Right ventricle myocardium superior (tissue), 1 donor: ENCODE measurements at places on chromosomes 13 and 19.

- no peak for DNase-seq
Observed at GRCh38 chr13:93435651-93436050, 209.0 kb downstream of the GPC6 start.

DNA sequence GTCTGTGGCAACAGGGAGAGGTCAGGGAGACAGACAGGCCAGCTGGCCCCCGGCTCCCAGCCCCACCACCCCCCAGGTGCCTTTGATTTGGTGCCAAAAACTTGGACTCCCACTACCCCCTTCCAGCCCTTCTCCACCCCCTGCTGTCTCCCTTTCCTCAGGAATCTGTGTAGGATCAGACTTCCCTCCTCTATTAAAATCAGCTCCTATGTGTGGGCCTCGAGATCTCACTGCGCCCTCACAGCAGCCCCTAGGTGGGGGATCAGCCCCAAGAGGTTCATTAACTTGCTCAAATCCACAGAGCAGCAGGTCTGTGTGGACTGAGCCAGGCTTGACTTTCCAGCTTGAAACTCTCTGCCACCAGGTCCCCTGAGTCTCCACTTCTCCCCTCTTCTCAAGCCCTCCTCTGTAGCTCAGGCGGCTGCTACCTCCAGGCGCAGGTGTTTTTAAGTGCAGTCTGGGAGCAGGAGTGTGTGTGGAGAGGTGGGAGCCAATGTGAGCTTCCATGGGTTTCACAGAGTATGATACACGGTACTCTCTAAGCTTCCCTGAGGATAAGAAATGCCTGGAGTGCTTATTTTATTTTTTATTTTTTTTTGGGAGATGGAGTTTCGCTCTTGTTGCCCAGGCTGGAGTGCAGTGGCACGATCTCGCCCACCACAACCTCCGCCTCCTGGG is 1.7 kb downstream of the GAPDHS start:
- DNase-seq, result no peak

- peak; percentile 77 for DNase-seq
Observed at GRCh38 chr19:10001899-10002298, 8.4 kb downstream of the COL5A3 start.

DNA sequence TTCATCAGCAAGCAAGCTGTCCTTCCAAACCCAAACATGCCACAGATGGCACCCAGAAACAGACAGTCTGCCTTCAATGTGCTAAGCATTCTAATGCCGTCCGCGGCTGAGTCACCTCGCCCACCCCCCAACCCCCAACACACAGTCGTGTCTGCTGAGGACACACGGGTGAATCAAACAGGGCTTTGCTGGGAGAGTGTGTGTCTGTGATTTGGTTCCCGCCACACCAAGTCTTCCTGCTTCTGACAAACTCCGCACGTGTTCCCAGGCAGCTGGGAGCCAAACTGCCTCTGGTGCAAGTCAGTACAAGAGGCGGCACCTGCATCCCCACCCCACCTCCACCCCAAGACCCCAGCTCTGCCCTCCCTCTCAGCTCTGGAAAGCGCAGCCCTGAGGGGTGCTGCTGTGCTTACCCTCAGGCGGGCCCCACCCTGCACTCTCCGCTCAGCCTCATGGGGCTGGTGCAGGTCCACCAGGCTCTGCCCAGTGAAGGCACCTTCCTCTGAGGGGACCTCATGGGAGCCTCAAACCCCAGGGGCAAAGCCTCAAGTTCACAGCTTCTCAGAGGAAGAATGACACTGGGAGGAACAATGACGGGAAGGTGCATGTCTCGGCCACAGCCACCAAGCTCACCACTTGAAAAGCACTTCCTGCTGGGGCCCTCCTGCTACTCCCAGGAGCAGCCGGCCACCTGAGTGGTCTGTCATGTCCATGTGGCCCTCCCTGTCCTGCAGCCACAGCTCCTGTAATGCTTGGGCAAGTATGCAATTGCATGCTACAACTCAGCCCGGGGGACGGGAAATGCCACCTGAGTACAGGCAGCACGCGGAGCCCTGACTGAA is 15.0 kb upstream of the SLC35E1 start:
- peak; percentile 65 for DNase-seq

DNA sequence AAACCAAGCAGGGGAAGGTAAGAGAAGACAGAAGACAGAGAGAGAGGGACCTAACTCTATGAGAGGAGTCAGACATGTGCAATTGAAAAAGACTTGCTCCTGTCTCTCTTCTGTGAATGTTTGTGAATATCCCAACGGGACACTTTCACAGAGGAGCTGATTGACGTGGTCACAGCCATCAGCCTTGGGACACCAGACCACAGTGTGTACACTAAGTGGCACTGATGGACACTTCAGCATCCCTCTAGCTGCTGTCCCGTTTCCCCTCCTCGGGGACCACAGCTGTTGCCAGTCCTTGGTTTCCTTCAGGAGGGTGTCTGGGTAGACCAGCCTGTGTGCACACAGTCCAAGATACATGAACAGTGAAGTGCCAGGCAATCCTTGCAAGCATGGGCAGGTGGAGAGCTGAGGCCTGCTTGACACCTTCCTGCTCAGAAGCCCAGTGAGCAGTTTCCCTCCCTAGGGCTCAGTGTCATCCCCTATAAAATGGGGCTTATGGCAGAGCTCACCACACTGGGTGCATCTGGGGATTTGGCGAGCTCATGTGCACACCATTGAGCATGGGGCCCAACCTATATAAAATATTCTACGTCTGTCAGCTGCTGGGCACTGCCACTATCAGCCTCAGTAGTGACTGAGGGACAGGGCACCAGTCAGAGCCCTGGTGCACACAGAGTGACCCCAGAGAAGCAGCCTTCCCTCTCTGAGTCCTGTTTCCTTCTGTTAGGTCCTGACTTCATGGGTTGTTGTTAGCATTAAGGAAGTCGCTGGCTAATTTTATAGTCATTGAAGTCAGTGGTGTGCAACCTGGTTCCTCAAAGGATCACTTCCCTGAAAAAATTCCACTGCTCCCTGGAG is 4.3 kb upstream of the USF2 start:
- no peak for DNase-seq

GRCh38 chr19:11203194-11204075 is 6.1 kb upstream of the KANK2 start:
- peak; percentile 85 for DNase-seq

GRCh38 chr13:48994706-48995105 is 19.0 kb downstream of the FNDC3A start:
- DNase-seq, result no peak

DNA sequence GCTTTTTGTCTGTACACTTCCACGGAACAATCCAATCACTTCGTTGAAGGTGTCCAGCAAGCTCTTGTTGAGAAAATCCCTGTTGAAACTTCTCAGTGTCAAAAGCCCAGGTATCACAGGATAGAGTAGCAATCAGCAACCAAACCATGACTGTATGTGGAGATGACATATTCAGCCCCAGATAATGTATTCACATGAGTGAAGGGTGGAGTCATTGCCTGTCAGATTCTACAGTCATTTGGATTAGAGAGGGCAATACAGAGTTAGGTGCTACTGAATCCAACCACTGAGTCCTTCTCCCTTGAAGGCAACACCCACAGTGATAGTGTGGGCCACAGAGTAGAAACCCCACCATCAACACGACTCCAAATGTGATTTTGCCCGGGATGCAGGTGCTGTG is 23.3 kb downstream of the ZNF627 start:
- DNase-seq, result no peak

DNA sequence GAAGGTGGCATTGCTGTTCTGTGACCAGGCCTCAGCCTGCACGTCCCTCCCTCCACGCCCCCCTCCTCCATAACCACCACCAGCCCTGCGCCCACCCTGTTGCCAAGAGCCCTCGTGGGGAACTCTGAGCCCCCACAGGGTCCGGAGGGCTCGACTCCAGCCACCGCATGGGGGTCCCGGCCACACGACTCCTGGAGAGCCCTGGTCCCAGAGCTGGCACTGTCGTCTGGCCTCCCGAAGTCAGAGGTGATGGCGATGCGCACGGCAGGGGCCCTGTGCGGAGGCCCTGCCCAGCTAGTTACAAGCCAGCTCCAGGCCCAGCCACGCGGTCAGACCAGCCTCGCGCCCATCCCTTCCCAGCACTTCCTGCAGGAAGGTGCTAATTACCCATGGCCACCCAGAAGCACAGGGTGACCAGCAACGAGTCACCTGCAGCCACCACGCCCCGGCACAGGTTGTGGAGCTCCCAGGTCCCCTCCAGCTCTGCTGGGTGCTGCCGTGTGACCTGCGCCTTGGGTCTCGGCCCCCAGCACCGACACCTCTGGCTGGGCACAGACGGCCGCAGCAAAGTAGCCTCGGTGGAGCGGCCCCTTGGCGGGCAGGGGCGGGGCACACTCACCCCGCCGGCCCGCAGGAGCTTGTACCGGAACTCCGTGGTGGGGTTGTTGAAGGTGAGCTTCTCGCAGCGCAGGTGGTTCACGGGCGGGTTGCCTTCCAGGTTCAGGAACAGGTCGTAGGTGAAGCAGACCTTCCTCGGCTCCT is 49.6 kb downstream of the MLLT1 start:
- DNase-seq, result peak; percentile 41

DNA sequence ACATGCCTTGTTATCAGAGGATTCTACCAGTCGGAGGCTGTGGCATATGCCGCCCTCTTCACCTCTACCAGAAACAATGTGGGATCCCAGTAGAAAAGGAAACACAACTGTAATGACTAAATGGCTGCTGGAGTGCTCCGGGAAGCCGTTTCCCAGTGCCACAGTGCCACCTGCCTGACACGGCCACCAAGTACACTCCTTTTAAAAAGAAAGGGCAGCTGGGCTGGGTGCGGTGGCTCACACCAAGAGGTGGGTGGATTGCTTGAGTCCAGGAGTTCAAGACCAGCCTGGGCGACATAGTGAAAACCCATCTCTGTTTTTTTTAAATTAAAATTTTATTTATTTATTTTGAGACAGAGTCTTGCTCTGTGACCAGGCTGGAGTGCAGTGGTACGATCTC is 67.3 kb downstream of the TRPM4 start:
- DNase-seq, result no peak

DNA sequence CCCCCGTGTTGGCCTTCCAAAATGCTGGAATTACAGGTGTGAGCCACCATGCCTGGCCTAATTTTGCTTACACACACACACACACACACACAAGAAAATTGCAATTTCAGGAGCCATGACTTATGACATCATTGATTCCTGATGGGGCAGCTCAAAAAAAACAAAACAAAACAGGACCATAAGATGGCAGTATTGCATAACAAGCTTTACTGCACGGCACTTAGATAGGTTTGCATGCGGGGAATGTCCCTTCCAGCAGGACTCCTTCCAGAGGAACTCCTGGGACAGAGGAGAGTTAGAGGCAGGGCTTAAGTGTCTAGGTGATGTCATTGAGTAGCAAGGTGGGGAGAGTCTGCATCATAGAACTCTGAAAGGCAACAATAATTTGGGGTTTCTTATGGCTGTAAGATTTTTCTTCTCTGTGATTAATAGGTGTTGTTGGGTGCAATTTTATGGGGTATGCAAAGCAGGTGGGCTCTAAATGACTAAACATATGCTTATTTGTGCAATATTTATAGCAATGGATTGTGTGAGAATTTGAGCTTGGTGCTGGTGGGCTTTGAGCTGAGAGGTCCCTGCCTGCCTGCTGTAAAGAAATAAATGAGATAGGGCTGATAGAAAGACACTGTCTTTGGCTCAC is 9.0 kb upstream of the ACSBG2 start:
- no peak for DNase-seq

GRCh38 chr19:38583219-38583984 is 34.4 kb downstream of the MAP4K1 start:
- no peak for DNase-seq

GRCh38 chr13:70087247-70087646 is 20.4 kb upstream of the ATXN8OS start:
- DNase-seq, result no peak

GRCh38 chr13:99977912-99978798 is 3.4 kb upstream of the ZIC2 start:
- DNase-seq, result no peak

GRCh38 chr19:3809881-3810707 is 23.9 kb upstream of the MATK start:
- DNase-seq, result no peak

- DNase-seq, result no peak
Observed at GRCh38 chr19:36079389-36079945, 24.8 kb downstream of the WDR62 start.

DNA sequence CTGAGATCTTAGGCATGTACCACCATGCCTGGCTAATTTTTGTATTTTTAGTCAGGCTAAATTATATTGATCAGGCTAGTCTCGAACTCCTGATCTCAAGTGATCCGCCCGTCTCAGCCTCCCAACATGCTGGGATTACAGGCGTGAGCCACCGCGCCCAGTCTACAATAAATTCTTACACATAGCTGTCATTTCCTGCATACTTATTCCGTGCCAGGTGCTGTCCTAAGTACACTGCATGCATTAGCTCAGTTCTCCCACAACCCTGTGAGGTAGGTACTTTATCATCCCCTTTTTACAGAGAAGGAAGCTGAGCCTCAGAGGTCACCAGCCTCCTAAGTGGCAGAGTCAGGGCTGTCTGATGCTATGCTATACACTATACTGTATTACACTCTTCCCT is 7.2 kb upstream of the RHPN2 start:
- no peak for DNase-seq

- no peak for DNase-seq
Observed at GRCh38 chr13:22061371-22061805, 390.5 kb downstream of the FGF9 start.

DNA sequence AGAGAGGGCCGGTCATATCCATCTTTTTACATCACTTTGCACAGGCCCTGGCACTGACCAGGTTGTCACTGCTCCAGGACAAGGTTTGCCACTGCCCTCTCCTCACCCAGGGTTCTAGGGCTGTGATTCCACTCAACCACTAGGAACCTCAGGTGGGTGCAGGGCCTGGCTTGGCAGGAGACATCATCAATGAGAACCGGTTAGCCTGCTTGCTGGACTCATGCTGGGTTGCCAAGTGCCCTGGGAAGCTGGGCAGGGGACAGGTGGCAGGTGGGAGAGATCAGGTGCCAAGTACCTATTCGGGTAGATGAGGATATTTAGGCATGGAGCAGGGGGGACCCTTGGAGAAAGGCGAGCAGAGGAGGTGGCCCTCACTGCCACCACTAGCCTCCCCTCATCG is 4.2 kb upstream of the CERS4 start:
- no peak for DNase-seq
